Mesenteric fat pad (tissue), 1 donor: ENCODE measurements at places on chromosomes 2 and 18. TPM values are rescaled to one million over a fixed set of nuclear protein-coding genes. Genes with fewer than 3 reads are reported as not detected.

DNA sequence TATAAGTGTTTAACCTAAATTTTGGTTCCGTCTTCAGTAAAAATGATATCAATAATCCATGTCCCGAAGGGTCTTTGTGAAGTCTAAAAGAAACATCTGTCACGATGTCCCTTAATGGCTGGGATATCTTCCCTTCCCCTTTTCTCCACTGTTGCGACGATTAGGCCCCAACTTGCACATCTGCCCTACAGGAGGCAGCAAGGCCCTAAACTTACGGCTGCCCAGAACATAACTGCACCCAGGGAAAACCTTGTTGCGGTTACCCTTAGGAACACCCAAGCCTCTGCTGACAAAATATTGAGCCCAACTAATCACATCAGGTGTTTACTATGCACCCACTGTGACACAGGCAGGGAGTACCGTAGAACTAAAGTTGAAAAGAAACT, 1.3 kb upstream of the SMAD2 start:
- no peak for DNase-seq

- no peak for DNase-seq
These were observed 43.9 kb upstream of the OTOF start for GRCh38 chr2:26521913-26522180.

DNA sequence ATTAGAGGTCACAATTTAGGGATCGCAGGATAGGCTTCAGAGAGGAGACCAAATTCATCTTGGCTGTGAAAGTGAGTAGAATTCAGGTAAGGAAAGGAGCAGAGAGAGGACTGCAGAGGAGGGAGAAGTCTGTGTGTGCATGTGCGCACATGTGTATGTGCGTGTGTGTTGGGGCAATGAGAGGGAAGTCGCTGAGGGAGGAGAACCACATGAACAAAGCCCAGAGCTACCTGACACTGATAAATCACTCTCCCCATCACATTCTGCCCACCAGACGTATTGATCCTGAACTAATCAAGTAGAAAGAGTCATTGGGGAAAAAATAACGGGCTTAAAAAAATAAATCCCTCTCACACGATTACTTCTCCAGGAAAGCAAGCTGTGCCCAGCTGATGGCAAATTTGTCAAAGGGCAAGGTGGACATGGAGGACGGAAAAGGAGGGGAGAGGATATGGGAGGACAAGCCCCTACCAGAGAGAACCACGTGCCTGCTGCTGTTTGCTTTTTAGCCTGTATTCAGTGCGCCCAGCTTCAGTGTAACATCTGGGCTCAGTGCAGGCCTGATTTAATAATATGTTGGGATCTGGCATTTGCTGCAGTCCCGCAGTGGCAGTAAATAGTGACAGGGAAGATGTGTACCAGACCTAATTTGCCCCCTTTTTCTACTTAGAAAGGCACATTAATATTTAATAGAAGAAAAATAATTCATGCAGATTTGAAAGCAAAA, 307.5 kb downstream of the C1D start:
- DNase-seq = no peak

DNA sequence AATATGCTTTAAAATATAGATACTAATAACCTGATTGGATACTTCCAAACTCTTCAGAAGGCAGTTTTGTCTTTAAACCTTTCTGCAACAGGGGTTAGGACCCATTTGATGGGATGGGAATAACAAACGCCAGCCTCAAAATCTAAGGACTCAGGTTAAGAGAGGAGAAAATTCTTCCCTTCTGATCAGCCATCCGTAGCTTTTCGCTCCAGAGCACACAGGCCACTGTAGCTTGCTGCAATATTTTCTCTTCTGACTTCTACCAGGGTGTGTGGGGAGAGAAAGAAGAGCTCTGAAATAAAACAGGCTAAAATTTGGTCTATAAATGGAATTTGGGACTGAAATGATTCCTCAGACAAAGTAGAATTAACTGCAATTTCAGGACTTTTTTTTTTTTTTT, 95.1 kb downstream of the ALPK2 start:
- no peak for DNase-seq

GRCh38 chr2:80854831-80855230, 550.3 kb upstream of the LRRTM1 start:
- no peak for DNase-seq

GRCh38 chr2:25230948-25231311, 62.5 kb upstream of the POMC start:
- DNase-seq = no peak

- DNase-seq = no peak
These were observed 19.9 kb upstream of the TMEM18 start for GRCh38 chr2:696999-697627.

- DNase-seq = no peak
These were observed 908.5 kb downstream of the DSC3 start for GRCh38 chr18:30134020-30134419.

DNA sequence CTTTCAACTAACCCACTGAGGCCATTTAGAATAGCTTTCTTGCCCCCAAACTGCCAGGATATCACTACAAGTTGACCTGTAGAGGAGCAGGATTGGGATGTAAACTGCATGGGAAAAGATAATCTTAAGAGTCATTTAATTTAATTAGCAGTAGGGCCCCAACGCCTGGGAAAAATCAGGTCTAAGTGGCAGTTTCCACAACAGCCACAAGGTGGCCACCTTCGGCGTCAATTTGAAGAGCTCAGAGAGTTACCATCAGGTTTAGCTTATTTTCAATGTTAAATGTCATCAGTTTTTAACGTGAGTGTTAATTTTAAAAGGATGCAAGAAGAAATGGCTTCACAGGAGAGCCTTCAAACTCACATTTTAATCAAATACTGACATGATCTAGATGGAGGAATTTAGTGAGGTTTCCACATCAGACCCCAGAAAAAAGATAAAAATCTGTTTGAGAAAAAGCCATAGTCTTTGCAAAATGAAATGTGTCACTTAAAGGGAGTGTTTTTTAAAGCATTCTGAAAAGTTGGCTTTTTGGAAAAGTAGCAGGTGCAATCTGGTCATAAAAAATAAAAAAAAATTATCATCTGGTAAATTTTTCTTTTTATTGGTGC, 77.3 kb upstream of the UPP2 start:
- DNase-seq = no peak

- DNase-seq = no peak
These were observed 421.0 kb downstream of the PARD3B start for GRCh38 chr2:204966245-204966644.

DNA sequence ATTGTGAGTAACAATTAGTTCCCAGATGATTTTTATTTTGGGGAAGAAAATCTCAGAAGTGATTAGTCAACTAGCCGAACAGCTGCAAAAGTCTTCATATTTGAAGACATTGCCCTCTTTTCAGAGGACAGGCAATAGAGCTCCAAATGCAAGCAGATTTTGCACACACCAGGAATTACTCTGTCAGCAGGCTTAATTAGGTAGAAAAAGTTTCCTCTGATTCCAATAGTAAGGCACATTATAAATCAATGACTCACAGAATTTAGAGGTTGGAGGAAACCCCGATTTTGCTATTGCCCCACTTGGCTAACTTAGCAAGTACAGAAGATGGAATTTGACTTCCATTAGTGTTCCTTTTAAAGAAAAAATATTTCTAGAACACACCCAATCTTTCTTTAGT, 30.7 kb upstream of the SCN1A start:
- DNase-seq = no peak

GRCh38 chr18:55588870-55589595, 1.0 kb upstream of the TCF4 start:
- DNase-seq = no peak

DNA sequence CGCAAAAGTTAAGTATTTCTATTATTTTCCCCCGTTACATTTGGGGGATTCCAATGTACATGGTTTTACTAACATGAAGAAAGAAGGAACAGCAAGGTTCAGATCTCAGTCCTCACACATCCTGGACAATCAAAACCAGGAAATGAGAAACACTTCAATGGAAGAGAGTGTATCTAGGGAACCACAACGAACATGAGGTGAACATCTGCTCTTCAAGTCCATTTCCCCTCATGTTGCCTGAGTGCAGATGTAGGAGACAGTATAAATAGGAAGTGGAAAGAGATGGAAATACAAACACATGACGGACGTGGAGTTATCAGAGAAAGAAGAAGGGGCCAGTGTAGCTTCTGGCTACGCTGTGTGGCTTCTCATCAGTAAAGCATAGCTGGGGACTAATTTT, 52.6 kb downstream of the CHN1 start:
- no peak for DNase-seq

DNA sequence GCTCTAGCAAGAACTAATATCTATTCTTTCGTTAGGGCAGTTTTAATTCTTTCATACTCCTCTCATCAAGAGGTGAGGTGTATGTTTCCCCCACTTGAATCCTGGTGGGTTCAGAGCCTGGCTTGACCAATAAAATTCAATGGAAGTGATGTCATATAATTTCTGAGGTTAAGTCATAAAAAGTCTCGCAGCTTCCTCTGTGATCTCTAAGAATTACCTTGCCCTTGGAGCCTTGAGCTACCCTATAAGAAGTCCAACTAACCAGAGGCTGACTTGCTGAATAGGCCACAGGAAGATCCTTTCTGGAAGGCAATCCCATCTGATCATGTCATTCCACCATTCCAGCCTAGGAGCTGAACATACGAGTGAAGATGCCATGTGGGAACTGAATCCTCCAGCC, 26.1 kb upstream of the INO80D start:
- DNase-seq = no peak

DNA sequence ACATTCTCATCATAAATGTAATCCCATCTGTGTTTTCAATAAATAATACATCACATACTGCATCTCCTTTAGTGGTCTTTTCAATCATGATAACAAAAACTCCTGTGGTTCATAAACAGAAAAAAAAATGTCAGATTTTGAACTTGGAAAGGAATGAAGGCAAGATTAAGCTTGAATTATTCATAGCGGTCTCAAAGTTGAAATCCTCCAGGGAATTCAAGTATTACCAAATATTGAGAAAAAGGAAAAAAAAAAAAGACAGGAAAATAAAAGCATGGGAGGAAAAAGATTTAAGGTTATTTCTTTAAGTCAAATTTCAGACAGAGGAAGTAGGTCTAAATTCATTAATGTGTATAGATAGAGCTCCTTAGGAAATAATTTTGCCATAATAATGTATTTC, 92.1 kb downstream of the COLEC12 start:
- DNase-seq = no peak

DNA sequence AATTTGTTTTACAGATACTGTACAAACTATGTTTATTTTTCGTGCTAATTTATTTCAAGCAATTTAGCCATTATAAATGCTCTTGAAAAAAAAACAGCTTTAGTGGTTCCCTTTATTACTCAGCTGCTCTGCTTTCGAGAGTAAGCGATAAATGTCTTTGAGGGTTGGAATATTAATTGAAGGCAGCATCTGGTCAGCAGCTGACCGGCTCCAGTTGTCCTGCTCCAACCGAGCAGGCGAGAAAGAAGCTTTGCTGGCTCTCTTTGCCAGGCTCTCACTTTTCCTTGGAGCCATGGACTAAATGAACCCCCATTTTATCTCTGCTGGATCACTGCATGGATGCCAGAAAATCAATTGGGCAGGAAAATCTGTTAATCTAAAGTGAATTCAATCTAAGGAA, 147.4 kb downstream of the LNPK start:
- no peak for DNase-seq

DNA sequence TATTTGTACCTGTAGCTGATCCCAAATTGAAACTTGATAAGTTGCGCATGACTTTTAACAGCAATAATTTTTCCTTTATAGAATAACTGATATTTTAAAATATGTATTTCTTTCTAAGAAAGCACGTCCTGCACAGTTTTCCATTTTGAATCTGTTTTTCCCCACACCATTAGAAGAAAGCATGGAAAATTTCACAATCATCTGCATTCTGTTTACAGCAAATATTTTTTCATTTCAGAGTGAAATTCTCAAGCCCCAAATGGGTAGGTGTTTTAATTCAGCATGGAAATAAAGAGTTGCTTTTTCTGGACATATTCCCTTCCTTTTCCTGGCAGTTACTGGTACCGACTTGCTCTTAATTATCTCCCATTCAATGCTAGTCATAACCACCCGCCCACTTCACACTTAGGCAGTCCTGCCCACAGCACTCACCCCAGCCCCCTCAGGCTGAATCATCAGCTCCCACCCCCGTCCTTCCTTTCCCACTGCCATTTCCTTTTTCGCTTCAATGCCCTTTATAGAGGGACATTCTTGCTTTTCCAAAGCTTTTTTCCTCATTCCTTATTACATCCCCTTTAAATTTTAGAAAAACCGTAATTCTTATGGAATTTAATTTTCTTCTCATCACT, 89.2 kb upstream of the GLS start:
- no peak for DNase-seq

GRCh38 chr2:181992776-181993175, 7.1 kb downstream of the PPP1R1C start:
- DNase-seq = no peak

GRCh38 chr18:12689256-12689850, 13.2 kb downstream of the CEP76 start:
- DNase-seq = no peak

GRCh38 chr2:19299522-19299921, 58.9 kb downstream of the OSR1 start:
- DNase-seq = no peak

DNA sequence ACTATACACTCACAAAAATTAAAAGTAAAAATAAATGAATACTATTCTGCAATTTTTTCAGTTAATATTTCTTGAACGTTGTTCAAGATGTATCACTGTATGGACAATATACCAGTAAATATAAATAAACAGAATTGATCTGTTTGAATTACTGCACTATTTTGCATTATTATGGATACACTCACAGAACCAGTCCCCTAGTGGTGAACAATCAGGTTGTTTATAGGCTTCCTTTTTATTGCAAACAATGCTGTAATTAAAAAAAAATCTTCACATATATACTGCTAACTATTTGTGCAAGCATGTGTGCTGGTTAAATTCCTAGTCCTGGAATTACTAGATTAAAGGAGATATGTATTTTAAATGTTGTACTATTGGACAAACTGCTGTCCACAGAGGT, 306.0 kb downstream of the FBXO15 start:
- DNase-seq = no peak

GRCh38 chr2:118861731-118862130, 14.3 kb upstream of the EN1 start:
- DNase-seq = no peak

GRCh38 chr2:70304498-70304897, 2.6 kb upstream of the FAM136A start:
- DNase-seq = no peak

DNA sequence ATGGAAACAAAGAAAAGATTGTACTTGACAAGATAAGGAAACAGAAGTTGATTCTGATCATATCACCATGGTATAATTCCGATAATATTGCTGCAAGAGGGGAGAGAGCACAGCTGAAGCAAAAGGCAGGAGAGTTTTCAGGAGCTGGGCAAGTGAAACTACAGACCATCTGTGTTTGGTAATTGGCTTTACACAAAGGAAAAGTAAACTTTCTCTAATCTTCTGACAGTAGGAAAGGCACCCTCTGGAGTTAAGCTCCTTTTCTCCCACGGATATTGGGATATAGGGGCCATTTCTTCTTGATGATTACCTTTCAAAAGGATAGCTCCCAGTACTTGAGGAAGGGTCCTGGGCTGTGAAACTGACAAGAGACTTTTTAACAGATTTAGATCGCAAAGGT, 29.9 kb upstream of the REG3A start:
- DNase-seq = no peak

The PDK1 gene
- total RNA-seq = 14.6 TPM

The GPBAR1 gene
- total RNA-seq = 34.8 TPM

The COBLL1 gene
- total RNA-seq = 85.9 TPM

The NLRC4 gene
- total RNA-seq = 7.9 TPM

The NCL gene
- total RNA-seq = 512 TPM

The UPP2 gene
- not detected for total RNA-seq

The AMER3 gene
- total RNA-seq = not detected

The G6PC2 gene
- total RNA-seq = 0.35 TPM

The MGAT4A gene
- 50.6 TPM for total RNA-seq

The CCBE1 gene
- total RNA-seq = 2.3 TPM

The FTCDNL1 gene
- total RNA-seq = 4.4 TPM

The CPO gene
- total RNA-seq = 0.84 TPM

The ACADL gene
- 10.9 TPM for total RNA-seq
